ENCODE measurements at places on chromosomes 12 and 14.

GRCh38 chr12:121430833-121431415 lies 31.0 kb downstream of the RNF34 start:
- DNase-seq = no peak

- DNase-seq = no peak
Observed at GRCh38 chr14:64062381-64063115, 209.7 kb downstream of the SYNE2 start.

- DNase-seq = no peak
Observed at GRCh38 chr14:37089410-37089809, 83.0 kb downstream of the SLC25A21 start.

DNA sequence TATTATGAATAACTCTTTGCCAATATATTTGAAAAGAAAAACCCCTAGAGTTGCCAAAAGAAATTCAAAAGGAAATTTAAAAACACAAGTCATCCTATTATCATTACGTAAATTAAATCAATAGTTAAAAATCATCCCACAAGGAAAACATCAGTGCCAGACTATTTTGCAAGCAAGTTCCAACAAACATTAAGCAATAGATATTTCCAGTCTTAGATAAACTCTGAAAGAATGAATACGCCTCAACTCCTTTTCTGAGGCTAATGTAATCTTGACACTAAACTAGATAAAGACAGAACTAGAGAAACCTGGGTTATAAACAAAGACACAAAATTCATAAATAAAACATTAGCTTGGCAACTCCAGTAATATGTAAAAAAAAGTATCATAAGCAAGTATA lies 245.9 kb downstream of the FOXN3 start:
- no peak for DNase-seq

- no peak for DNase-seq
Observed at GRCh38 chr14:93587330-93587729, 156.6 kb downstream of the UNC79 start.

GRCh38 chr12:3015356-3015755 lies 56.2 kb downstream of the TEAD4 start:
- DNase-seq = no peak

DNA sequence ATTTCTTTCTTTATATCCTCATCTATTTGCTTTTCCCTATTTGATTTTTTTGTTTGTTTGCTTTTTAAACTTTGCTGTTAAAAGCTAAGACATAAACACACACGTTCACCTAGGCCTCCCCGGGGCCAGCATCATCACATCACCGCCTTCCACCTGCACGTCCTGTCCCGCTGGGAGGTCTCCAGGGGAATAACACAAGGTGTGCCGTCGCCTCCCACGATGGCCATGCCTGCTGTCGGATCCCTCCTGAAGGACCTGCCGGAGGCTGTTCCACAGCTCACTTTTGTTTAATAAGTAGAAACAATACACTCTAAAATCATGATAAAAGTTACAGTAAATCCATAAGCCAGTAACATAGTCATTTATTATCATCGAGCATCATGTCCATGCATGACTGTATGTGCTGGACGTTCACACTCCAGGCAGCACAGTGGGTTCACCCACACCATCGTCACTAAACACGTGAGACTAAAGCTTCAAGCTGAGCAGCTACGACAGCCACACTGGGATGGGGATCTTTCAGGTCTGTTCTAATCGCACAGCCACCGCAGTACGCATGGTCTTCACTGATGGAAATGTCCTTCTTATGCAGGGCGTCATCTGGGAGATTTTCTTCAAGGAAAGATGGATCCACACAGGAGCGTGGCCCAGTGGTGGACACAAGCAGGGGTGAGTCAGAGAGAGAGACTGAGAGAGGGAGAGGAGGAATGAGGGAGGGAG lies 3.6 kb downstream of the RIMBP2 start:
- no peak for DNase-seq

GRCh38 chr12:131850856-131851559 lies 22.8 kb downstream of the MMP17 start:
- peak; percentile 95 for DNase-seq

DNA sequence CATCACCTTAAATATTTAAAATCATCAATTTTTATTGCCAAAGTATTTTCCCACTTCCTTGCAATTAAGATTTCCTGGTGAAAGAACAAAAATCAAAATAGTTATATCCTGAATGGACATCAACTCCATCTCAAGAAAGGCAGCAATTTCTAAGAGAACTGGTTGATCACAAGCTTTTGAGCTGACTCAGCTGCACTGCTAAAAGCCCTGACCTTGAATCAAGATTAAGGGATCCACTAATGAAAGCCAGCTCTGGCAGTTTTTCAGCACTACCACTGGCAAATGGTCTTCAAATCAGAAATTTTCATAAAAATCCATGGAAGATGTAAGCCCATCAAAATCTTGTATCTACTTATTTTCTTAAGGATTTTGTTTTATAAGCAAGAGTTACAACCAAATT lies 123.4 kb downstream of the SLC6A15 start:
- no peak for DNase-seq

DNA sequence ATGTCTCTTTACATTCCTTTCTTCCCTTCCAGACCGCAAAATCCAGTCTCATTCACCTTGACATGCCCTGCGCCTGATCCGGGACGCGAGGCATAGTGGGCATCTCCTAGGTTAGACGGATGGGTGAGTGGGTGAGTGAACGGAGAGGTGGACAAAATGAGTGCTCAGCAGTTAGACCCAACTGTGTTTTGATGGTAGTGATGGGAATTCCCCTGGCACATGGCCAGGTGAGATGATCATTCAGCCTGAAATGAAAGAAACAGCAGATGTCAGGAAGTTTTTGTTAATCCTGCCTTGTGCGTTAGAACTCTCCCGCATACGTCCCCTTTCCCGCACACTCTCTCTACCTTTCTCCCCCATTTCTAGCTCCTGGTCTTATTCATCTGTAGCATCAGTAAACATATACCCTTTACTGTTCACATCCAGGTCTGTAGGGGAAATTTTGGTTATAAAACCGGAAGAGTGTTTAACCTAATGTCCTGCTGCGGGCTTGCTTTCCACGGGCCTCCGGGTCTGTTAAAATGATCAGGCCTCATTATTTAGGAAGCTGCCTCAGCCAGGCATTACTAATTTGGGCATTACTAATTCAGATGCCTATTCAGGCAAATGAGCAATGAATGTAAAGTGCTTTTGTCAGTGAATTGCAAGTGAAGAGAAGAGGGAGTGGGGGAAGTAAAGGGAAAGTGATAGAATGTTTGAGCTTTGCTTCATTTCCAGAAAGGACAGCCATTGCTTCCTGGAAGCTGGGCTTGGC lies 172.8 kb downstream of the ETV6 start:
- no peak for DNase-seq

DNA sequence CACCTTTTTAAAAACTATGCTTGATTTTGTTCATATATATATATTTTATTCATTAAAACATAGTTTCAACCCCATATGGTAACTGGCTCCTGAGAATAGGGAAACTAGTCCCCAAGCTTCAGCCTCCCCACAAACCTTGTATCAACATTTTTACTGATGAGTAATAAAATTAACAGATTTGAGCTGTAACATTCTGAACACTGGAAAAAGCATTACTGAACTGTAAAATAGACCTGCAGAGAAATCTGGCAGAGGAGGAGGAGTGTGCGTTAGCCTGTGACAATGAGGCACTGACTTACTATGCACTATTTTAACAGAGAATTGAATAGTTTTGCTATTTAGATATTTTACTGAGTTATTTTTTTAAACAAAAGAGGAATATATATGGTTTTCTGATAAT lies 43.1 kb downstream of the FRS2 start:
- no peak for DNase-seq

DNA sequence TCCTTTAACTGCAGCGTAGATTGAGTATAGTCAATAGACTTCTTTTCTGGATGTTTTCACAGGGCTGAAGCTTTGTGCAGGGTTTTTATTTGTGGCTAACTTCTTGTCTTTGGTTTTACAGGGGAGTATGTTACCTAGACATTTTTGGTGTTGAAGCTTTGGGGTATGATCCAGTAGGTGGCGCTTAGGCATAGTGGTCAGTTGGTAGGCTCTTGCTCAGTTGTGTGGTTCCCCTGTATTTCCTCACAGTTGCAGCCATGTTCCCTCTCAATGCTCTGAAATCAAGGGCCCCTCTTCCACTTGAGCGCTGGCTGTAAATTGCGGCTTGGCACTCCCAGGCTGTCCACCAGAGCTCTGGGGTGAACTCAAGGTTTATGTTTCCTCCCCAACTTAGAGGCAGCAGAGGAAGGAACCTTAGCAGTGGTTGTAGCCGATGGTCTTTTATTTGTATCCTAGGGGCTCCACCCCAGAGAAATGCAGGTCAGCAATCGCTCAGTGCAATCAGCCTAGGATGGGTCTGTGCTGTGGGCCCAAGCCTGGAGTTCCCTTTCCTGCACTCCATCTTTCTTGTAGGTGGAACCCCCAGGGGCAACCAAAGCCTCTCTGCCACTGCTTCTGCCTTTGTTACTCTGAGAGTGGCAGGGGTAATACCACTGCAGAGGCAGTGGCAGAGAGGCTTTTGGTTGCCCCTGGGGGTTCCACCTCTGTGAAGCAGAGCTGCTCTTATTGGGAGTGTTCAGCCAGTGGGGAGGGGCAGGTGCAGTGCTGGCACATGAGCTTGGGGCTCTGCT lies 55.1 kb downstream of the CMAS start:
- no peak for DNase-seq

- no peak for DNase-seq
Observed at GRCh38 chr12:6850796-6851152, 312 bp downstream of the CDCA3 start.

DNA sequence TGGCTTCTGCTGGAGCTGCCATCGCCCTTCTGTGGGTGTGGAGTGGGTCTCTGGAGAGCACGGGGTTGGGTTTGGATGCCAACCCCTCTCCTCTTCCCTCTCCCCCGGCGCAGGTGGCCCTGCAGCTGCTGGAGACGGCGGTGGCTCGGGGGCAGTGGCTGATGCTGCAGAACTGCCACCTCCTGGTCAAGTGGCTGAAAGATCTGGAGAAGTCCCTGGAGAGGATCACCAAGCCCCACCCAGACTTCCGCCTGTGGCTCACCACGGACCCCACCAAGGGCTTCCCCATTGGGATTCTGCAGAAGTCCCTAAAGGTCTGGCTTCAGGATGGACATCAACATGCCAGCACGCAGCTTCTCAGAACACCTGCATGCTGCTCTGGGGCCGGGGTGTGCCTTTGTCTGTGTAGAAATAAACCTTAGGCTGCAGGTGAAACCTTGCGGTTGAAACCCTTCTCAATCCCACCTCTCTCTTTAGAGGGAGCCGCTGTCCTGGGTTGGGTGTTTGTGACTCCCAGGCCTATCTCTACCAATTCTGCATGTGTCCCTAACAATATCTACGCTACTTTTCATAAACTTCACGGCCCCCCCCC lies 44.3 kb downstream of the CCDC92 start:
- peak; percentile 84 for DNase-seq

DNA sequence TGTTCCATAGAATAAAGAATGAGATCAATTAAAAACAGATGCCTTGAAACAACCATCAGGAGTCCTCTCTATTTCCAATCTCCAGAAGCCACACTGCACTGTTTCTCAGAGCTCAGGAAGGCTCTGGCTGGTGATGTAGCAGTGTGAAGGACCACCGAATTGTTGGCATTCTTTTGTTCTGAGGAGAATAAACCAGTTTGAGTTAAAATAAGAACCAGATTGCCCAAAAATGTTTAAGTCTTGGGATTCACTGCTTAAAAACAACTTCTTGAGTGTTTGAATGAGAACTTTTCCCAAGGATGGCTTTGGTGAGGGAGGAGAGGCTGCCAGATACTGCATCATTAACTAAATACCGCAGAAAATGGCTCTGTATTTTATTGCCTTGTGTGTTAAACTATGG lies 341.2 kb downstream of the C12orf75 start:
- no peak for DNase-seq

DNA sequence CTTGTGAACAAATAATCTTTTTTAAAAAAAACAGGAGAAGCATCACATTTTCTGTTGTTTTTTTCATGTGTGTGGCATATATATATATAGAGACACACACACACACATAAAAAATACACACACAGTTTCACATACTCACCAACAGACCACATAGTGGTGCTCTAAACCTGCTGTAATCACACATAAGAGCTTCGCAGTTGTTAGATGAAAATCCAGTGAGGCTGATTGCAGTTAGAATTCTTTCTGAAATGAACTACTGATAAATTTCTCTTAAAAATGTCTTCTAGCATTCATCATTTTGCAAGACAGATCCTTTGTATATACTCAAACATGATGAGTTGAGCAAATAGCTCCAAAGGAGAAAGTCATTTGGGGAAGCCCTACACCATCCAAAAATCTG lies 434.3 kb upstream of the STXBP6 start:
- DNase-seq = no peak

GRCh38 chr14:81903477-81903876 lies 369.8 kb upstream of the SEL1L start:
- no peak for DNase-seq

DNA sequence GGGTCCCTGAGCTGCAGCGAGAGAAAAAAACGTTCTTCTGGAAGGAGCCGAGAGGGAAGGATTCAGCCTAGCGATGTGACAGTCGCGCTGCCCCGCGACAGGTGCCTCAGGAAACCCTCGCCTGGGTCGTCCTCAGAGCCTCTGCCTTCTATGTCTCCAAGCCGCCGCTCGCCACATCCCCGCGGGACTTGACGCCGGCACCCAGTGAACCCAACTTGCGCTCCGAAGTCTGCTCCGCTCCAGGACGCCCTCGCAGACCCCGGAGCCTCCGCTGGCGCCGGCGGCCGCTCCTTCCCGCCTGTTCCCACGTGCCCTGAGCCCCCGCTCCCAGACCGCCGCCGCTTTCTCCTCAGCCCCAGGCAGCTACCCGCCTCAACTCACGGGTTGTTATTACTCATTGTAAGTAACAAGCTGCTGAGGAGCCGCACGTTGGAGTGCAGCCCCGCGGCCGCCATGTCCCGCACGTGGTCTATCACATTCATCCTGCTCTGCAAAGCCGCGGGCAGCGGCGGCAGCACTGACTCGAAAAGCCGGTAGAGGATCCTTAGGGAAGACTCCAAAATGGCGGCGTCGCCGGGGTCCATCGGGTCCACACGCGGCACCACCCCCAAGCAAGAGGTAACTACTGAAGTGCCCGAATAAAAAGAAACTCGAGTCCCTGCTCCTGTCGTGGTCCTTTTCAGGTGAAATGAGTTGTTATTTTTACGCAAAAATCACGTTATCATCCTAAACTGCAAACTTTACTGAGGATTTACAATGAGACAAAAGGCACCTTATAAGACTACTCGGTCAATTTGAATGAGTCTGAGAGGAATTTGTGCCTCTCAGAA lies at the start of gene ANAPC7:
Gene ANAPC7, minus strand, starts transcription at position 563 of the 830 bp plus-strand sequence. Its CDS starts 81 bp downstream, at position 482.
- peak; percentile 96 for DNase-seq

GRCh38 chr12:85617307-85618091 lies 218.7 kb downstream of the RASSF9 start:
- DNase-seq = no peak

- no peak for DNase-seq
Observed at GRCh38 chr14:24309538-24310264, at the start of gene LTB4R2. LTB4R2 (plus strand) TSS chr14:24310140; CDS start chr14:24310665, 525 bp downstream.

GRCh38 chr14:92586963-92587699 lies 73.5 kb downstream of the RIN3 start:
- no peak for DNase-seq

DNA sequence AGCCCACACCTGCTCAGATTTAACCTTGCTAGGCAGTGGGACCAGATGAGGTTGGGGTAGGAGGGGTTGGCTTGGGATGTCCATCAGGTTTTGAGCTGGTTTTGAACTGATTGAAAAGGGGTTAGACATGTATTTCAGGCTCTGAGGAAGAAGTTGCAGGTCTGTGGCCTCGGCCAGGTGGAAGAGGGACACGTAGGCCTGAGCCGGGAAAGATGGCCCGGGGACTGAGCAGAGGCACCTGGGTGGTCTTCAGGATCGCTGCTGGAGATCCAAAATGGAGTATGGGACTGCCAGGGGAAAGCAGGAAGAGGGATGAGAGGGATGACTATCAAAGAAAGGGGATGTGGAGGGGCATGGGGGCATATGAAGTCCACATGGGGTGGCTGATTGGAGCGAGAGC lies 7.6 kb downstream of the NYNRIN start:
- no peak for DNase-seq
